IPS DF 6.9 (cell line): ENCODE measurements at places on chromosomes 13 and 19.

GRCh38 chr19:6519289-6519688, 11.5 kb upstream of the TNFSF9 start:
- DNase-seq = no peak

DNA sequence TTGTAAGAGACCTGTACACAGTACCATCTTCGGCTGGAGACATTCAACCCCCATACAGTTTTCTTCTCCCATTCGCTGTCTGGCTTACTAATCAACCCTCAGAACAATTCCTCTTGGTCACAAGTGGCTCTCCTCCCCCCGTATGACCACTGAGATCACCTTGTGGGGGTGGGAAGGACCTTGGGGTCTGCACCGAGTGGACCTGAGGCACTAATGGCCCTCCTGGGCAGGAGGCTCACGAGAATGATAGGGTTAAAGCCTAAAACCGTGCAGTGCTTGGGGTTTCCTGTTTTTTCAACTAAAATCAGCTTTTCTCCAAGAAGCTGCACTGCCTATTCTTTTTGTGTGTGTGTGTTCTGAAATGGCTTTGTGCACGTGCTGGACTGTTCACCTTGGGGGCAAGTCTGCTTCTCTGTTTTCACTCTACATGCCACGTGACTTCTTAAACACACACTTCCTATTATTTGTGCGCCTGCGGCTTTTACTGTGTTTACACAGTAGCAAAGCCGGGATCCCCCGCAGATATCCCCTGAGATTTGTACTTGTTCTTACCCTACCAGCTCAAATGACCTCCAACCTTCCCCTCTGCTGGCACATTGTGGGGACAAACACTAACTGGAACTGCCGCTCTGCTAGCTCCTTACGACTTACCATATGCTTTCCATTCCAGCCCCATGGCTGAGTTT, 12.3 kb downstream of the RBM26 start:
- DNase-seq = no peak

- DNase-seq = no peak
Measured at GRCh38 chr13:106919133-106919532, 351.2 kb upstream of the ARGLU1 start.

- peak; percentile 79 for DNase-seq
Measured at GRCh38 chr13:44918326-44919103, 70.8 kb downstream of the NUFIP1 start.

GRCh38 chr13:44347301-44347700, 26.3 kb upstream of the SERP2 start:
- no peak for DNase-seq

DNA sequence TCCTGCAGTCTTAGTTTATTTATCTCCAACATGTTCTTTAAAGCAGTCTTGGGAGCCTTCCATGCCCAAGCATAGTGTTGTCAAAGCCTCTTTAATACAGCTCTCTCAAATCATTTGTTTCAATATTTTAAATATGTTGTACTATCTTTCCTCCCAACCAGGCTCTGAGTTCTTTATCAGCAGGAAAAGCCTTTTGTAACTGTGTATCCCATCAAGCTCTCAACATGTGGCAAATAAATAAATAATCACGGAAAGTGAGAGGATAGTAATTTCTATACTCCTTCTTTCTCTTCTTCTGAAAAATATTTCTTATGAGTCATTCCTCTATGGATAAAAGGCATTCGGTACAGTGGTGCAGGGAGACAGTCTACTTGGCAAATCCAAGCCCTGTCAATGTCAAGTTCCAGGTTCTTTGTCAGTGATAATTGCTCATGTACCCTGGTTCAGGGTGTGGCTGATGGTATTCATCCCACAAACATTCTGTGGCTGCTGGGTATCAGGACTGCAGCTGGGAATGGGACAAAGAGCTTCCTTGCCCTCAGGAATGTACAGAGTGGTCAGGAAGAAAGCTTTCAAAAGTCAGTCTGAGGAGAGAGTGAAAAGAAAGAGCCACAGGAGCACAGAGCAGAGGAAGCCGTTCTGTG, 384.3 kb downstream of the EFNB2 start:
- DNase-seq = no peak
